ENCODE measurements at places on chromosomes 16 and 17.

GRCh38 chr16:14007450-14007849, 63.7 kb upstream of the MRTFB start:
- no peak for DNase-seq

GRCh38 chr17:77212833-77213777, 72.3 kb downstream of the SEC14L1 start:
- DNase-seq: no peak

GRCh38 chr16:79839466-79840341, 239.2 kb upstream of the MAF start:
- DNase-seq: no peak

DNA sequence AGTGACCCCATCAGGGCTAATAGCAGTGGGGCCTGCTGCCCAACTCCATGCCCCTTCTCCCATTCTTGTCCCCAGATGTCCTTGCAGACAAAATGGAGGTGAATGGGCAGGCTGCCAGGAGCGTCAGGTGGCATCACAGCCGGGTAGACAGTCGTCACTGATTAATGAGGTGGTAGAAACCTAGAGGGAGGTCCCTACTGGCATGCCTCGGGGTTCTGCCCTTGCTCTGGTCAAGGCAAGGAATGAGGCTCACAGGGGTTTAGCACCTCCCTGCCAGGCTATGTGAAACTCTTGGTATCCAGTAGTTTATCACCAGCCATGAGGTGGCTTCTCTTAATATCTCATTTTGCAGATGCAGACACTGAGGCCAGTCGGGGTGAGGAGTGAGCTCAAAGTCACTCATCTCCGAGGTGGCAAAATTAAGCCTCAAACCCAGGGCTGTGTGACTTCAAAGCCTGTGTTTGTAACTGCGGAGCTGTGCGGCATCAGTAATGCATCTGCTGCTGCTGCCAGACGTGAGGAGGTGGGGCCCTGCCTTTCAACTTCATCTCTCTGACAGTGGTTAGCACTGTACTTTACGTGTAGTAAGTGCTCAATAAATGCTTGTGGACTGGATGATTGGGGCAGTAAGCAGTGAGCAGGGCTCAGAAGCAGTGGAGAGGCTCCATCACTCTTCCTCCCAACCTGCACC, 21.3 kb downstream of the RAI1 start:
- DNase-seq: no peak

DNA sequence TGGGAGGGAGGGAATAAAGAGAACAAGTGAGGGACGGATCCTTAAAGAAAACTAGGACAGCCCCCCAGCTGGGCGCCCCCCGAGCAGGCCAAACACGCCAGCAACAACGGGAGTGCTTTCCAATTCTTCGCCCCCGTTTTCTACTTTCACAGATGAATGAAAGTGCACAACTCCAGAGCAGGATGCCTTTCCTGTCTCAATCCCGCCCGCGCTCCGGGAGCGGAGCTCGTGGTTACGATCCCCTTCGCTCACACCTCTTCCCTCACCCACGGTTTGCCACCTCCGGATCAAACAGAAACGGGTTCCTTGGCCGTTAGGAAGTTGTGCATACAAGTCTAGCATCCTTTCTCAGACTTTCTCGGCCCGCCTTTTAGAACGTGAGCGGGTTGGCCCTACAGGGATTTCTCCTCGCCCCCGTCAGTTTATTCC, 680 bp downstream of the SKA2 start:
- DNase-seq: peak; percentile 59
